ENCODE measurements at places on chromosomes 7 and 10.

- no peak for DNase-seq
Measured at GRCh38 chr7:101947899-101948298, 130.5 kb downstream of the CUX1 start.

- DNase-seq, result peak; percentile 69
Measured at GRCh38 chr10:75404815-75405597, 3.4 kb upstream of the ZNF503 start.

GRCh38 chr7:143458263-143458662 is 15.0 kb downstream of the TAS2R60 start:
- no peak for DNase-seq

- DNase-seq, result no peak
Measured at GRCh38 chr7:138565071-138565450, 105.0 kb downstream of the TRIM24 start.

DNA sequence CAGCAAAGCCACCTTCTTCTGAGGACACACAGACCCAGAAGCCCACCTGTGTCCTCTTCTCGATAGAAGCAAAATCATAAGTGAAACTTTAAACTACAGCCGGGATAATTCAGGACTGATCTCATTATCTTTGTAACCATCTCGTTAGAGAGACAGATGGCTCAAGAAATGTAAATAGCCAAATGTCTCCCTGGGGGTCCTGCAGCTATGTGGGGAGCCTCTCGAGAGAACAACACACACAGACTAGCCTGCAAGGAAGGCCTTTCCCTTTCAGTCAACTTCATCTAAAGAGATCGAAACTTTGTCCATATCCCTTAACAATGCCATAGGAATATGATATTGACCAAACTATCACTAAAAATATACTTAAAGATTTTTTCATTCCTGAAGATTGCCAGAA is 93.5 kb downstream of the VWC2 start:
- DNase-seq, result no peak

- DNase-seq, result peak; percentile 52
Measured at GRCh38 chr7:48088559-48089045, 463 bp upstream of the UPP1 start.

GRCh38 chr10:92590623-92591549 is 2.0 kb upstream of the KIF11 start:
- DNase-seq, result no peak

DNA sequence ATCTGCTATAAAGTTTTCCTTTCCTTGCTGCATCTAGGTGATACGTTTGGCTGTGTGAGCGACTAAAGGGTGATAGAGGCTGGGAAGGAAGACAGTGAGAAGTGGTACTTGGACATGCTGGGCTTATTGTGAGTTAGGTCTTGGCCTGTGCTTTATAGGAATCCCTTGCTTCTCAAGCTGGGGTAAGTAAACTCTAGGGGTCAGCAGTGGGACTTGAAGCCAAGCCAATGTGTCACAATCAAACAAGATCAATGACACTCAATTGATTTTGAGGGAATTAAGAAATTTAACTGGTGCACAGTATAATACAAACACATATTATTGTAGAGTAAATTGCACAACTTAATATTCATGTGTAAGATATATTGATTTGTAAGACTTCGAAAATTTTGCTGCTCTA is 155.8 kb upstream of the AOAH start:
- DNase-seq, result no peak

GRCh38 chr10:31146491-31147209 is 115.0 kb upstream of the ZNF438 start:
- DNase-seq, result peak; percentile 41

DNA sequence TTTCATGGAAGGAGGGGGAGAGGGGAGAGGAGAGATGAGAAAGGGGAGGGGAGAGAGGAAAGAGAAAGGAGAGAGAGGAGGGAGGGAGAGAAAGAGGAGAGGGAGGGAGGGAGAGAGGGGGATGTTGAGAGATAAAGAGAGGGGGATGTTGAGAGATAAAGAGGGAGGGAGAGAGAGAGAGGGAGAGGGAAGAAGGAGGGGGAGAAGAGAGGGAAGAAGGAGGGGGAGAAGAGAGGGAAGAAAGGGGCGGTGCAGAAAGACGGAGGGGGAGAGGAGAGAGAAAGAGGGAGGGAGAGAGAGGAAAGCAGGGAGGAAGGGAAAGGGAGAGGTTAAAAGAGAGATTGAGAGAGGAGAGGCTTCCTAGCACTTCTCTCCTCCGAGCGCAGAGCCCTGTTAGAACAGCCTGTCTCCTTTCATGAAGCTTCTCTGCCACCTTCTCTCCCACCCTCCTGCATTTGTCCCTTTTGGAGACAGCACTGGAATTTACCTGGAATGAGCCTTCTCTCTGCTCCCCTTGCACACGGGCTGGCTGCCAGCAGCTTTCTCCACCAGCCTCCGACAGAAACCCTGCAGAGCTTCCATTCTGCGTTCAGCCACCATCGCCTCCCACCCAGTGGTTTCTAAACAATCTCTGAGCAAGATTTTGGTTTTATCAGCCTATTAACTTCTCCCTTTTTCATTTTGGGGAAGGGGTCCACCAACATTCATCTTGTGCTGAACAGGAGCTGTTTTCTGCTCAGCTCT is 74.0 kb upstream of the CARD11 start:
- DNase-seq, result no peak

- DNase-seq, result no peak
Measured at GRCh38 chr10:100894589-100895294, 18.0 kb upstream of the SLF2 start.

- DNase-seq, result no peak
Measured at GRCh38 chr7:2698581-2699288, 10.7 kb downstream of the AMZ1 start.

DNA sequence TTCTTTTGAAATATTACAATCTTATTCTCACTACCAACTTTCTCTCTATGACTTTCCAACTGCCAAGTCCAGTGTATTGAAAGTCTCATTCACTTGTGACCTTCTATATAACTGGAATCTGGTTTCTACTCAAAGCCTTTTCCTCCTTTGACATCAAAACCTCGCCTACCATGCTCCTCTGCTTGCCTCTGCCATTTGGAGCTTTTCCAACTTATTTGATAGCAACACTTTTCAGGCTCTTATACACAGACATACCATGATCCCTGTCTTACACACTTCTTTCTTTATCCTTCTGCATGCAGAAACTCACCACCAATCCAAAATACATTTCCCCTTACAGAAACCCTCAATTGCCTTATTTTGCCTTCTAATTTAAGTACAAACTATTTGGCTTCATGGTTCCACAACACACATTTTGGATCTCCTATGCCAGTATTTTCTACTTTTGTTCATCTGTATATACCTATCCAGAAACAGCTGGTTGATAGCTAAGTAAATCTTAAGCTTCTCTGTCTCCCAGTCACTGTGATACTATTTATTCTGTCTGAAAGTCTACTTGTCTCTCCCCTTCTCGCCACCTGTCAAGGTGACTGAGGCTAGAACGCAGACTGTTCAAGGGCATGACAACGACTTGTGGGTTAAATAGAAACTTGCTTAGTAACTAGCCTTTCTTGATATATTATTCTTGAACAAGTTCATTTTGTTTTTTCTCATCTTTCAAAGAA is 22.4 kb downstream of the GNG11 start:
- no peak for DNase-seq

GRCh38 chr7:143391462-143392404 is 10.6 kb downstream of the ZYX start:
- DNase-seq, result no peak

Measured in right renal pelvis (tissue), 4 donors.